Activated CD4-positive, alpha-beta T cell treated with anti-CD3 and anti-CD28 coated beads, Interleukin-2, amount 10 ng/mL, durations not matched to agents 7 days and 5 days (primary cell): ENCODE measurements at places on chromosomes 12 and 14. TPM values are rescaled to one million over a fixed set of nuclear protein-coding genes. Genes with fewer than 3 reads are reported as not detected.

Gene HCAR1
- total RNA-seq = 0.17 TPM

DNA sequence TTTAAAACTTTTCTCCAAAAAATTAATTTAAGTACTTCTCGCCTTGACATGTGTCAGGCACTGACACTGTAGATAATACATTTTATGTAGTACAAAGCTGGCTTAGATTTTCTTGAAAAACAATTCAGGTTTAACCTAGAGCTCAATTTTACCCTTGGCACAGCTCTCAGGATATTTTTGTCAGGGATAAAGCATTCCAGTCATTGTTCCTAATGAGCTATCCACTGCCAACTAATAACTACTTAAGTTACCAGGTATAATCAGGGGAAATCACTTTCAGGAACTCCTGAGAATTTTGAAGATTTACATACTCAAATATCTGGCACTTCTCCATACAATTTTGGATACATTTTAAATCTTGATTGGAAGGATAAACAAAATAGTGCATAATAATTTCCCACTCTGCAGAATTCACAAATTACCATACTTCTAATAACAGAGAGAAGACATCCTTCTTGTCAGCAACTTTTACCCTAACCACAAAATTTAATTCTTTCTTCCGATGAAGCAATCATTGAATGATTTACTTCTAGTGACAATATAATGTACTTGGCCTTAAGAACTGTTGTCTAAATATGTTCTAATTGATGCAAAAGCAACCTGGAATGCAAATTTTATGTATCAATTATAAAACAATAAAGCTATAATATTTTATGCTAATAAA lies 4.8 kb downstream of the RASSF9 start:
- DNase-seq = no peak

DNA sequence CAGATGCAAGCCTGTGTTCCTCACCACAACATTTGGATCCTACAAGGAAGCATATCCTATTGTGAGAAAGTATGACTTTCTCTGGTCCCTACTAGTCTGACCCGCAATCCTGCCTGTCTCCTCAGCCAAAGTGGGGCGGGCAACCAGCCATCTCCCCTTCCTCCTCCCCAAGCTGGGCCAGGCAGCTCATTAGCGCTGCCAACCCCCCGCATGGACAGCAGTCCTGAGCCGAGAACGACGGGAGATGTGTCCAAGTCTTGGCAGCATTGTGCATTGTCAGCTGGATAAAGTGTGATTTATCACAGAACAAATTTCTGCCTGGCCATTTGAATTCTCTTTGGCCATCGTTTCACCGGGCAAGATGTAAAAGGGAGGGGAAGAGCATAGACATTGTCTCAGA lies 139.4 kb downstream of the SLC15A4 start:
- no peak for DNase-seq

DNA sequence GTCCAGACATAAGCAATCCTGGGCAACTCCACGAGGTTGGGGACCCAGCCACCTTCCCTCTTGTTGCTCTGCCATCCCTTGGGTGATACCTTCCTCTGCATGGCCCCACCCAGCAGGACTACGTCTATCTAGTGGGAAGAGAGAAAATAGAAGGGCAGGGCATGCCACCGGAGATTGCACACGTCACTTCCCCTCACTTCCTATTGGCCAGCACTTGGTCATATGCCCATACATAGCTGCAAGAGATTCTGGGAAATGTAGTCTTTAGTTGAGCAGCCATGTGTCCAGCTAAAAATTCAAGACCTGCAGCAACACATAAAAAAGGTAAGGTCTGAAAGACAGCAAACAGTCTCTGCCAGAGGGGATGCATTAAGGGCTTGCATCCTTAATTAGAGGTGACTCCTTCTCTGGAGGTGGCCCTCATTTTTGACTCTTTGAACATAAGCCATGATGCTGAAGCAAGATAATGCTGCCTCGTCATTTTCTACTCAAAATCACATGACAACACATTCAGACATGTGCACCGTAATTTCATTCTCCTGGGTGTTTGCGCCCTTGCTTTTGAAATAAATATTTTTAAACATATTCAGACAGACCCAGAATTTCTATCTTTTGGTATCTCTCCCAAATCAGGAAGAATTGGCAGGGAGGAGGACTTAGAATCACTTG lies 91.8 kb upstream of the PWP1 start:
- DNase-seq = no peak

DNA sequence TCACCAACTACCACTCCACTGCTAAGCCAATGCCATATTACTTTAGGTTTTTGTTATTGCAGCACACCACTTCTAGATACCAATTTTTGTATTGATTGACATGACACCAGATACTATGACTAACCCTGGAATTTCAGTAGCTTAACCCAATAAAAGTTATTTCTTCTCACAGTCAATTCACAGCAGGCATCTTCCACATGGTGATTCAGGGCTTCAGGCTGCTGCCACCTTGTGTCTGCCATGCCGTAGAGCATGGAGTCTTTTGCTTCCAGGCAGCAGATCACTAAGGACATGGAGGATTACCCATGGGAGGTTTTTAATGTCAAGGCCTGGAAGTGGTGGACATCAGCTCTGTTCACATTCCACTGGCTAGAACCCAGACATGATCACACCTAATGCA lies 56.4 kb upstream of the LTA4H start:
- no peak for DNase-seq
